Stimulated activated CD8-positive, alpha-beta memory T cell treated with anti-CD3 and anti-CD28 coated beads, Interleukin-4, amount 100 ng/mL, for 1 hour (primary cell): ENCODE measurements at places on chromosomes 7 and 10.

DNA sequence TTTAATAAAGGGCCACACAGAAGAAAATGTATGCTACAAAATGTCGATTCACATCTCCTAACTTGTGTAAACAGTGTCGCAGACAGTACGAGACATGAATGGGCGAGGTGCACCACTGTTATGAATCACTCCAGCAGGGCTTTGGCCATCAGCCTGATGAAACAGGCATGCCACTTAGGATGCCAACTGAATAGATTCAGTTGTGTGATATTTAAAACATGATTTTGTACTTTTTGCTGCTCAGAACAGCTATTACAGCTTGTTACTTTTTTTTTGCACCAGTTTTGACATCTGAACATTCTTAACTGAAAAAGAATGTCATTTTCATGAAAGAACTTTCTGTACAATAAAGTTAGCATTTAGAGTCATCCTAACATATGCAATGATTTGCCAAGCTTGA lies 138.1 kb downstream of the VTI1A start:
- no peak for DNase-seq

GRCh38 chr10:132395704-132396493 lies 1.1 kb upstream of the PWWP2B start:
- no peak for DNase-seq

- no peak for DNase-seq
These were observed 10.0 kb downstream of the ZNF800 start for GRCh38 chr7:127382301-127383085.

- no peak for DNase-seq
These were observed 10.9 kb downstream of the C10orf71 start for GRCh38 chr10:49309691-49310411.

GRCh38 chr7:154937837-154938236 lies 65.1 kb downstream of the PAXIP1 start:
- no peak for DNase-seq

- DNase-seq = no peak
These were observed 20.7 kb downstream of the CCDC3 start for GRCh38 chr10:12980713-12981306.

- DNase-seq = no peak
These were observed 258.6 kb downstream of the PAXIP1 start for GRCh38 chr7:154744256-154744860.

- DNase-seq = no peak
These were observed 49.6 kb downstream of the SYPL1 start for GRCh38 chr7:106062521-106062931.

- DNase-seq = no peak
These were observed 50.8 kb downstream of the PIK3CG start for GRCh38 chr7:106915873-106916272.

DNA sequence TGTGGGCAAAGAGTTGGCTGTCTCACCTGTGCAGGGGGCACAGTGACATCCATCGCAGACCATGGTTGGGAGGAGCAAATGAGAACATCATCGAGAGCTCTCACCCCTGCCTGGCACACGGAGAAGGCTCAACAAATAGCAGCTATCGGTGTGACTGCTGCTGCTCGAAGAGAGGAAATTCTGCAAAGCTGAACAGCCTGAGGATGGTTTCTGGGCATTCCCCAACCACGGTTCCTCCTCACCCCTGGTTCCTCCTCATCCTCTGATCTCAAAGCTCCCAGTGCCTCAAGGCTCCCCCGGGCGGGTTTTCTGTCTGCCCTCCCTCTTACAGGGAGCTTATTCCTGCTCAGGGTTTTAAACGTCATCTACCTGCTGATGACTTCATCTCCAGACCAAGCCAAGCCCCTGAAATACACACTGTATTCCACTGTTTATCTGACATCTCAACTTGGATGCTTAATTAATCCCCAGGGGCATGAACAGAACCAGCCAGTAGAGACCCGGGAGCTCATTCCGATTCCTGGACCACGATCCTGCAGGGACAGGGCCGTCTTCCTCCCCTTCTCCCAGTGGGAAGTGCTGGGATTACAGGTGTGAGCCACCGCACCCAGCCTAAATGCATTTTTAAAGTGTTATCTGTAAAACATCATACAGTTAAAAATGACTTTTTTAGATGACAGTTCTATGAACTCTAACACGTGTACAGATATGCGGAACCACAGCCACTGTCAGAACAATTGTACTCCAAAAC lies 19.5 kb upstream of the NOM1 start:
- no peak for DNase-seq

- DNase-seq = no peak
These were observed 2.7 kb upstream of the LIPF start for GRCh38 chr10:88661577-88661976.

GRCh38 chr10:102230861-102231356 lies 4.8 kb downstream of the ELOVL3 start:
- DNase-seq = no peak

- no peak for DNase-seq
These were observed 179.1 kb downstream of the ZMYND11 start for GRCh38 chr10:314381-314780.

- no peak for DNase-seq
These were observed 882 bp downstream of the IRF5 start for GRCh38 chr7:128938544-128939074.

DNA sequence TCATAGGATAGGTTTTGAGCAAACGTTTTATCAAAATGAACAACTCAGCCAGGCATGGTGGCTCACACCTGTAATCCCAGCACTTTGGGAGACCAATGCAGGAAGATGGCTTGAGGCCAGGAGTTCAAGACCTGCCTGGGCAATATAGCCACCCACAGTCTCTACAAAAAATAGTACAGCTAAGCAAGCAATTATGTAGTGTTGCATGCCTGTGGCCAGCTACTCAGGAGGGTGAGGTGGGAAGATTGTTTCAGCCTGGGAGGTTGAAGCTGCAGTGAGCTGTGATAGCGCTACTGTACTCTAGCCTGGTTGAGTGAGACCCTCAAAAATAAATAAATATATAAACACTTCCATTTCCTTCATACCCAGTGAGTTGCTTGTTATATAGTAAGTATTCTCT lies 67.1 kb downstream of the LSMEM1 start:
- no peak for DNase-seq

DNA sequence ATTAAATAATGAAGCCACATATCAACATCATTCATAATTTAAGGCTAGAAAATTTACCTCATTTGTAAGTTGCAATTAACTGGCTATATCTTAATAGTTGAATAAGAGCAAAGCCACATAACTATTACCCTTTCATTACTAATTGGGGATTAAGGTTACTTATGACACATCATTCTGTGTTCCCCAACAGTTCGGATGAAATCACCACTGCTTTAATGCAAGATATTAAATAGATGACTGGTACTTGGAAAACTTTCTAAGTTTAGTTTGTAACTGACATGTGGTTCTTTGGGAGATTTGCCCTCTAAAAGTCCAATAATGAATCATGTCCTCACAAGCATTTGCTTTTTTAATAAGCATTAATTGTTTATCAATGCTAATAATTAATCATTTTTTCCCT lies 109.1 kb downstream of the MTERF1 start:
- DNase-seq = no peak

- DNase-seq = no peak
These were observed 131.8 kb downstream of the GFRA1 start for GRCh38 chr10:116141246-116141645.

GRCh38 chr10:90993340-90993739 lies 72.5 kb upstream of the ANKRD1 start:
- DNase-seq = no peak

DNA sequence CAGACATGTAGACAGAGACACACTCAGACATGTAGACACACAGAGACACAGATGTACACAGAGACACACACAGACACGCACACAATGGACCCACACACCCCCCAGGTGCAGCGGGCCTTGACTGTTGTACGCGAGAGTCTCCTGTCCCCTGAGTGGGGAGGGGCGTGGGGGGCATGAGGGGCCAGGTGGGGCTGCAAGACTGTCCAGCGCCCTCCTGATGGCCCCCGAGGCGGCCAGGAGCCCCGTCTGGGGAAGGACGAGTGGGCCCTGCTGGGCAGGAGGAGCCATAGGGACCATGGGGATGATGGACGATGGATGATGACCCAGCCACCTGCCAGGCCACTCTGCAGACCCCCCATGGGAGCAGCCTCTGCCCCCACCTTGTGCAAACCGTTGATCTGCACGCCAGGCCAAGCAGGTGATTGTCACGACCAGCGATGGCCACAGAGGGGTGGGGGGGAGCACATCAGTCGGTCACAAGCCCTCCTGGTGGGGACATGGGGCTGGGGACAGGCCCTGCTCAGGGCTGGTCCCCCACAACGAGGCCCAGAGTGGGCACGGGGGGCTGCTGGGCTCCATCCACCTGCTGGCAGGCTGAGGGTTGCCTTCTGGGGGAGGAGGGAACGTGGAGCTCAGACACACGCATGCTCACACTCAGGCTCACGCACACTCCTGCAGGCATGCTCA lies 11.6 kb downstream of the VENTX start:
- DNase-seq = no peak

DNA sequence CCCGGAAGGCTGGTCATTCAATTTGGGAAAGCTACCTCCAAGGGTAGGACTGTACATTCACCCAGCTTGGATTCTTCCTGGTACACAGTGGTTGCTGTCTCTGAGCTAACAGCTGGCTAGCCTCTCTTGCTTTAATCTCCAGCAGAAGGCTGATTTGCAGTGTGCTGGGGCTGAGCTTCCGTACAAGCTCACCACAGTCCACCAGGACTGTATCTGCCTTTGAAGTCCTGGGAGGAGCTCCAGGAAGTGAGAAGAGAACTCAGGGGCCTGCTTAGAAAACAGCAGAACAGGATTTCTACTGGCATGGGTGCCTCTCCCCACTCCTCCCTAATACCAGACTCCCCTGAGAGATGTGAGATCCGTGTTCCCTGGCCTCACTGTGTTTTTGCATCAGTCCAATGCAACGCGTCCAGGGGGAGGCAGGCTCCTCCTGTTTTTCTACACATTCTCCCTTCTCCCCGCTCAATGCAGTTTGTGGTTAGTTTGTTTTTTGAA lies 6.6 kb downstream of the AFAP1L2 start:
- no peak for DNase-seq

- DNase-seq = no peak
These were observed 181.5 kb upstream of the PODXL start for GRCh38 chr7:131737746-131738465.
